ENCODE measurements at places on chromosomes 2 and 18.

GRCh38 chr2:151999053-151999452, 99.8 kb downstream of the CACNB4 start:
- peak; percentile 55 for DNase-seq
- H3K4me3 ChIP-seq = no peak overlapping the region
- H3K36me3 ChIP-seq = no peaks in the 10 kb centered on the region
- no peaks in the 10 kb centered on the region for H3K4me1 ChIP-seq
- peaks cover 16% of the 10 kb centered on the region for H3K27me3 ChIP-seq

DNA sequence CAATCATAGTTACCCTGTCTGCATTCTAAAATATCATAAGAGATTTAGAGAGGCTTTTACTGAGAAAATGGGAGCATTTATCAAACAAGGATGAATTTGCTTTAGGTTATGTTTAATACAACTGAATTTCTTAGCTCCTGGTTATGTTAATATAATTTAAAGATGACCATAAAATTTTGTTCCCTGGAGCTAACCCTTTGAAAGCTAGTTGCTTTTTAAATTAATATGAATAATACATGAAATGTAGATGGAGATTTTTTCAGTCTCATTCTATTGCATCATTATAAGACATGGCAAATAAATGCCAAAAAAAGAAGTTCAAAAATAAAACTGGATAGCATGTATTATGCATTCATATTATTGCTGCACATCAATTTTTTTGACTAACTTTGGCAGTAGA, 344.1 kb upstream of the NXPH2 start:
- no peaks in the 10 kb centered on the region for H3K4me1 ChIP-seq
- H3K36me3 ChIP-seq = no peaks in the 10 kb centered on the region
- H3K27ac ChIP-seq = no peak overlapping the region
- no peaks in the 10 kb centered on the region for H3K27me3 ChIP-seq
- DNase-seq = no peak

GRCh38 chr2:238955648-238956531, 108.0 kb downstream of the TWIST2 start:
- no peaks in the 10 kb centered on the region for H3K36me3 ChIP-seq
- H3K27ac ChIP-seq = no peak overlapping the region
- no peaks in the 10 kb centered on the region for H3K4me1 ChIP-seq
- DNase-seq = no peak
- H3K4me3 ChIP-seq = no peak overlapping the region

DNA sequence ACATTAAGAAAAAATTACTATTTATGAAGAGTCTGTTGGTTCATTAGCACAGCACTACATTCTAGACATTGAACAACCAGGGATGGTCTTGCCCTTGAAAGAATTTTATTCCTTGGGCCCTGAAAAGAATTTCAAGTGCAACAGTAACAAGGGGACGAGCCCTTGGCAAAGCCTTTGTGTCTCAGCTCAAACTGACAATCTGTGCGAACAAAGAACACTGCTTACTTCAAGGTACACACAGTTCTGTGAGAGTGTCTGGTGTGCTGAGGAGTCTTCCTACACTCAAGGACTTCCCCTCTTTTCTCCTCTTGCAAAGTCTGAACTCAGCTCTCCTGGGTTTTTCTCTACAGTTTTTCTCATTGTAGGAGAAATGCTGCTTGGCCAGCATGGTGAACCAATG, 373.4 kb downstream of the NBAS start:
- no peak for DNase-seq
- H3K4me1 ChIP-seq = no peaks in the 10 kb centered on the region
- no peak overlapping the region for H3K27ac ChIP-seq
- peaks cover 6% of the 10 kb centered on the region for H3K36me3 ChIP-seq
- H3K27me3 ChIP-seq = no peaks in the 10 kb centered on the region

DNA sequence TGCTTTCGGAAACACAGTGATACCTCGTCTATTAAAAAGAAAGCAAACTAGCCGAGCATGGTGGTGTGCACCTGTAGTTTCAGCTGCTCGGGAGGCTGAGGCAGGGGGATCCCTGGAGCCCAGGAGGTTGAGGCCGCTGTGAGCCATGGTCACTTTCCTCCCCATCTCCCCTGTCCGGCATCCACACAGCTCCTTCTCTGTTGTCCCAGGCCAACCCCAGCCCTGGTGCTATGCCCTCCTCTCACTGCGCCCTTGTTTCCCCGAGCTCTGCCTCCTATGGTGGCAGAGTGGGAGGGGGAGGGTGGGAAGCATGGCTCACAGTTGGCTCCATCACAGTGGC, 15.4 kb downstream of the RTP5 start:
- H3K4me1 ChIP-seq = peaks cover 57% of the 10 kb centered on the region
- peaks cover 32% of the 10 kb centered on the region for H3K36me3 ChIP-seq
- peaks cover 5% of the 10 kb centered on the region for H3K27me3 ChIP-seq
- DNase-seq = no peak
- no peak overlapping the region for H3K4me3 ChIP-seq

DNA sequence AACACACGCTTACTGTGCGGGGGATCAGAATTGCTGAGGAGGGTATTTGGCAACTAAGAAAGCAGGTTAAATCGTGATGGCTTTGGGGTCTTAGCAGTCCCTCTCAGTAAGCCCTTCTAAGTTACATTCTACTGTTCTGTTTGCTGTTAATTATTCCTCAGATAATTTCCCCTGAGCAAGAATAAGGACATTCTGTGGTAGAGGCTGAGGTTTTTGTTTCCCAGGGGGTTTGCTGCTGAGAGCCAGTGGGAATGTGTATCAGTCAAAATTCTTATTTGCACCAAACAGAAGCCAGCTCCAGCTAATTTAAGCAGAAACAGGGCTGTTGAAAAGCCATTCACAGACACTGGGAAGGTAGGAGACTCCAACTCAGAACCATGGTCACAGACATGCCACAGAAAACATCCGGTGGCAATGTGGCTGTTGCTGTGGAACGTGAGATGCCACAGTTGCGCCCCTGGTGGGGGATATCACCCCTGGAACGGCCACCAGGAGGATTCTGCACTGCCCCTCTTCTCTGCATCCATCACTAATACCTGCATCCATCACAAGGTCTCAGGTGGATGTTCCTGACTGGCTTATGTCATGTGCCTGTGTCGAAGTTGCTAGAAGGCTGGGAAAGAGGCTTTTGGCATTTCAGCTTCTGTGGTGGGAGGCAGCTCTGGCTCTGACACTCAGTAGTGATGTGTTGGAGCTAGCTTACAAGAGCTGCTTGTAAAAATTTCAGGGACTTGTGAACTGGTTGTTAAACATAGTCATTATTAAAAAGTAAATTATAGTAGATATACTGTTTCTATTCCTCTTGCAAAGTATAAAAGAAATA, 23.2 kb downstream of the SLC4A3 start:
- peaks cover 37% of the 10 kb centered on the region for H3K27me3 ChIP-seq
- H3K4me1 ChIP-seq = no peaks in the 10 kb centered on the region
- H3K36me3 ChIP-seq = no peaks in the 10 kb centered on the region
- H3K27ac ChIP-seq = no peak overlapping the region
- no peak overlapping the region for H3K4me3 ChIP-seq
- no peak for DNase-seq

GRCh38 chr2:96423828-96424227, 81.3 kb downstream of the NEURL3 start:
- H3K4me1 ChIP-seq = peaks cover 6% of the 10 kb centered on the region
- peaks cover 4% of the 10 kb centered on the region for H3K36me3 ChIP-seq
- no peak overlapping the region for H3K27ac ChIP-seq
- no peak for DNase-seq

GRCh38 chr2:88230911-88231310, 60.8 kb downstream of the THNSL2 start:
- H3K27ac ChIP-seq = no peak overlapping the region
- no peaks in the 10 kb centered on the region for H3K4me1 ChIP-seq
- peaks cover 8% of the 10 kb centered on the region for H3K27me3 ChIP-seq
- H3K4me3 ChIP-seq = no peak overlapping the region
- no peak for DNase-seq
- no peaks in the 10 kb centered on the region for H3K36me3 ChIP-seq

DNA sequence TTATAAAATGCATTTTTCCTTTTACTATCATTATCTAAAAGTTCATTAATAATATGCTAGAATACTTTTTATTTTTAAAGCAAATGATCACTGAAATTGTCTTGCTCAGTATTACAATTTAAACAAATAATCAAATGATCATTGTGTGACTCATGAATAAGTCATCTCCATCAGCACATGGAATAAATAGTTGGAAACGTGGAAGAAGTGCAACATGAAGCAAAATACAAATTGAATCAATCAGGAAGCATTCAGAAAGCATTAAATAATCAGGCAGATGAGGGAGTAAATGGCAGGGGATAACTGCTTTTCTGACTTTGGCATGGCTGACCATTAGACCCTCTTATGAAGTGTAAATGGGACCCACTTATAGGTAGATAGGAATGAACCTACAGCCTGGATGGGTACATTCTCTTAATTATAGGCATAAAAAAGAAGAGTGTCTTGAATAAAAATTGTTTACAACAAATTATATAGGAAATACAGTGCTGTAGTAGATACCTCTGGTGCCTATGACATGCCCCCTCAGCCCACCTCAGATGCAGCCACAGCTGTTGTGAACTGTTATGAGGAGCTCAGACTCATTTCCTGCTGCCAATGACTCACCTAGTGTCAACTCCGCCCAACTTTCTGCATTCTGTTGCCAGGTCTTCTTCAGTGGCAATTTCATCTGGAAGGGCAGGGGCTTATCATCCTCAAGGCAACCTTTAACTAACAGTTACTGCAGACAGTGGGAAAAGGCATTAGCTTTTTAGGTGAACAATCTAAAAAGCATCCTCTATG, 936.0 kb downstream of the TRIB2 start:
- no peak for DNase-seq
- H3K4me3 ChIP-seq = no peak overlapping the region
- H3K4me1 ChIP-seq = no peaks in the 10 kb centered on the region
- H3K27ac ChIP-seq = no peak overlapping the region
- H3K27me3 ChIP-seq = no peaks in the 10 kb centered on the region

- no peak overlapping the region for H3K27ac ChIP-seq
- H3K36me3 ChIP-seq = no peaks in the 10 kb centered on the region
- no peak for DNase-seq
- no peaks in the 10 kb centered on the region for H3K4me1 ChIP-seq
- H3K4me3 ChIP-seq = no peak overlapping the region
- H3K27me3 ChIP-seq = no peaks in the 10 kb centered on the region
Observed at GRCh38 chr18:6661692-6662415, 67.7 kb upstream of the ARHGAP28 start.

DNA sequence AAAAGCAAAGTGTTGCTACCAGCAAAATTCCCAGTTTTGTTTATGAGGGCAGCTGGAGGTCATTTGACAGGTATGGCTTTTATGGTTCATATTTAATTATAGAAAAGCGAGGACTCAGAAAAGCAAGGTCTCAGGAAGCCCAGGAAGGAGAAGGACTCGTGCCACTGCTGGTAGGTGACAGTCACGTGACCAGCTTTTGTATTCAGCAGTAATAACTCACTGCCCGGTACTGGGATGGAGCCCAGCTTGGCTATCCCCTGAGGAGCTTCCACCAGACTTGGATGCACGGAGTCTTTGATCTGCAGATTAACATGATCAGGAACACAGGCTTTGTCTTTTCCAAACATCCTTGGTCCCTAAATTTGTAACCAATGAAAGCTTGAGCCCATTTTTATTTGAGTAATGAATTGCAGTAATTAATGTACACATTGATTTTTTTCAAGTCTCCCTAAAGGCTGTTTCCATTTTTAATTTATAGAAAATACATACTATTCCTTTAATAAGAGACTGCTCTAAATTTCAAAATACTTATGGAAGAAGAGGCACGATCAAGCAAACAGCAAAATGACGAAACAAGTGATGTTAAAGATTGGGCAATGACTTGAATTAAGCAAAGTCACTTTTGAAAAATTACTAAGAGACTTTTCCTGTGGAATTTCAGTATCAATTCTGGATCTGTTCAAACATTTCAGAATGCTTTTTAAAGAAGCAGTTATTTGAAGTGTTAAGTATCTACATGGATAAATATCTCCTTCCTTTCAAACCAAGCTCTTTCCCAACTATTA, 251.7 kb upstream of the HNRNPA3 start:
- no peak for DNase-seq
- no peaks in the 10 kb centered on the region for H3K4me1 ChIP-seq

DNA sequence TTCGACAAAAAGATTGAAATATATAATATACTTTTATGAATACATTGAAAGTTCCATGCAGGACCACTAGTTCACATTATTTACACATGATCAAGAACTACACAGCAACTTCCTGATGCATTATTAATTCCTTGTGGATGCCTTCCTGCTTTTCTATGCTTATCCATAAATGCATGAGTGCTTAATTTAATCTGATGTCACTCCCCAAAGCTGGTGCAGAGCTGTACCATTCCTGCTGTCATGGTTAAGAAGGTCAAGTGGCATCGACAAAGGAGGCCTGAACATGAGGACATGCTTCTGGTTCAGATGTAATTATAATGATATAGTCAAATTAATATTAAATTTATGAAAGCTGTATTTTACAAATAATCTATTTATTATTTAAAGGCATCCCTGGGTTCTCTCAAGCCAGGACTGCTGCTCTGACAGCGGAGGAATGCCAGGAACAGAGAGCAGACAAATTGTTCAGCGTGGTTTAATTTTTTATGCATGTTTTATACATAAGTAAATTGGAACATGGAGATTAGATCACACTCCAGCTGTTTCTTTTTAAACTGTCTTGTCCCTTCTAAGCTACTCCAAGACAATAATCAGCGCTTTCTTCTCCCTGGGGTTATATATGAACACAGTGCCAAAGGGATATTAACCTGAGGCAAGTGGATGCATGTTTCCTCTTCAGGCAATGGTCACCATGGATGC, 307.3 kb upstream of the CNTNAP5 start:
- H3K27ac ChIP-seq = no peak overlapping the region
- no peak for DNase-seq
- no peaks in the 10 kb centered on the region for H3K27me3 ChIP-seq
- no peaks in the 10 kb centered on the region for H3K36me3 ChIP-seq
- H3K4me3 ChIP-seq = no peak overlapping the region

GRCh38 chr2:185970148-185970852, 231.7 kb downstream of the FSIP2 start:
- H3K27ac ChIP-seq = no peak overlapping the region
- H3K27me3 ChIP-seq = no peaks in the 10 kb centered on the region
- DNase-seq = no peak
- H3K4me3 ChIP-seq = no peak overlapping the region
- H3K4me1 ChIP-seq = no peaks in the 10 kb centered on the region

- no peaks in the 10 kb centered on the region for H3K36me3 ChIP-seq
- DNase-seq = no peak
- H3K4me3 ChIP-seq = no peak overlapping the region
- H3K27me3 ChIP-seq = peaks cover 4% of the 10 kb centered on the region
- no peak overlapping the region for H3K27ac ChIP-seq
Observed at GRCh38 chr2:186546846-186547245, 43.0 kb upstream of the ITGAV start.

GRCh38 chr18:76460482-76460881, 34.6 kb downstream of the ZNF516 start:
- no peak overlapping the region for H3K27ac ChIP-seq
- H3K4me3 ChIP-seq = no peak overlapping the region
- DNase-seq = no peak
- H3K36me3 ChIP-seq = no peaks in the 10 kb centered on the region
- H3K4me1 ChIP-seq = no peaks in the 10 kb centered on the region
- peaks cover 4% of the 10 kb centered on the region for H3K27me3 ChIP-seq

DNA sequence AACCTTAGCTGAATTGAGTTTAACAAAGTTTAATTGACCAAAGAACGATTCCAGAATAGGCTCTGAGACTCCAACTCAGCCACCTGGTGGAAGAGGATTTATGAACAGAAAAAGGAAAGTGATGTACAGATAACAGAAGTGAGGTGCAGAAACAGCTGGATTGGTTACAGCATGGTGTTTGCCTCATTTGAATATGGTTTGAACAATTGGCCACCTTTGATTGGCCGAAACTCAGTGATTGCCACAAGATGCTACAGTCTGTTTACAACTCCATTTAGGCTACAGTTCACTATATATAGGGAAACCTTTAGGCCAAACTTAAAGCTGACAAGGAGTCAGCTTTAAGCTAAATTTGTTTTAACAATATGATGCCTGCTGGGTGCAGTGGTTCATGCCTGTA, 28.1 kb upstream of the SLC35G4 start:
- no peak for DNase-seq
- H3K27ac ChIP-seq = no peak overlapping the region
- no peaks in the 10 kb centered on the region for H3K36me3 ChIP-seq
- no peak overlapping the region for H3K4me3 ChIP-seq
